ENCODE measurements at places on chromosomes 12 and 14.

GRCh38 chr12:120230326-120230973 lies 29.5 kb upstream of the RPLP0 start:
- DNase-seq = peak; percentile 32

DNA sequence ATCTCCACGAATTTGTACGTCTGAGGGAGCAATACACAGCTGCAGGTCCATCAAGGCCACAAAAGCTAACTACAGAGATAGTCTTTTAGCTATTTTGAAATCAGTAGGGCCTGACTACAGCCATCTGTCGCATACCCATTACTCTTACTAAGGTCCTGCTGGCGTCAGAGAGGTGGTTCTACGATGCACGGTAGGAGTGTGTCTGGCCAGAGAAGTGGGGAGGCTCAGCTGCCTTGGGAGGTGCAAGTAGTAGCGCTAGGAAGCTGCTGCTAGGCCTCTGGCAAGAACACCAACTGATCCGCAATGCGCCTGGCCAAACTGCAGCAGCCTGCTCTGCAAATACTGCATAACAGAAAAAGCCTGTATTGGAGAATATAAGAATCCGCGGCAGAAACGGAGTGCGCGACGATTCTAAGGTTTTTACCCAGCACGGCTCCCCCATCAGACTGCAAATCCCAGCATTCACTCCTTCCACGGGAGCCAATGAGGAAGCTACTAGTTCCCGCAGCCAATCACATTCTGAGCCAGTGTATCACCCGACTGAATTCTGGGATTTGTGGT lies 743 bp upstream of the CAND1 start:
- DNase-seq = no peak

GRCh38 chr12:61754214-61754613 lies 506.0 kb upstream of the USP15 start:
- no peak for DNase-seq

GRCh38 chr14:90487031-90487430 lies 90.2 kb downstream of the CALM1 start:
- no peak for DNase-seq

DNA sequence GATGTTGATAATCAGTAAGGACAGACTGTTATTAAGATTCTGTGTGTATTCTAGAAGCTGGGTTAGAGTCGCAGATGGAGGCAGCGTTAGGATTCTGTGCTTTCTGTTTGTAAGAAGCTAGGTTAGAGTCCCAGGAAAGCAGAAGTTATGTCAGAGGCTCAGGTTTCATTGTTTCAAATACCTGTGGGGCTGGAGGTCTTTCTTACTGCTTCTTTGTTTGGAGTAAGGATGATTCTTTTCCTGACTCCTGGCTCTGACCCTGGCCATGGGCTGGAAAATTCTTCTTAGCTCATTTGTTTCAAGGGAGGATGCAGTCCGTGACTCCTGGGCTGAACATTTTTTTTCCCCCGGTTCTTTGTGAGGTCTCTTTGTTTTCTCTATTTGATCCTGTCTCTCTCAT lies 5.2 kb downstream of the MUCL1 start:
- DNase-seq = no peak

DNA sequence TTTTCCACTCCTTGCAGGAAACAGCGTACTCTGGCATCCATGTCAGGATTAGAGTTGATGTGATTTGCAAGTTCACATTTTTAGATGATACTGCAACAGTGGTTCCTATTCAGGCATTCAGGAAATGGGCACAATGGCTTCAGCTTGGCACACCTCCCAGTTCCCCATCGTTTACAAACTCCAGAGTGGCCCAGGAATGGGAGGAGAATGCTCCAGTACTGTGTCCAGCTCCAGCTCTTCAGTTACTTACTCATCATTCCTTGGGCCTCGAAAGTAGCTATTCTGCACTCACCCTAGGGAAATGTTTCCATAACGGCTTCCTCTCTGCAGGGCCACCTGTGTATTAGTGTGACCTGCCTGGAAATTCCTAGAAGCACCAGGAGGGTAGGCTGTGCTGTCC lies 239.7 kb upstream of the RGS6 start:
- DNase-seq = no peak

- no peak for DNase-seq
Observed at GRCh38 chr12:45349916-45350315, 134.0 kb downstream of the ANO6 start.

- no peak for DNase-seq
Observed at GRCh38 chr14:53110096-53110495, 43.0 kb downstream of the DDHD1 start.

DNA sequence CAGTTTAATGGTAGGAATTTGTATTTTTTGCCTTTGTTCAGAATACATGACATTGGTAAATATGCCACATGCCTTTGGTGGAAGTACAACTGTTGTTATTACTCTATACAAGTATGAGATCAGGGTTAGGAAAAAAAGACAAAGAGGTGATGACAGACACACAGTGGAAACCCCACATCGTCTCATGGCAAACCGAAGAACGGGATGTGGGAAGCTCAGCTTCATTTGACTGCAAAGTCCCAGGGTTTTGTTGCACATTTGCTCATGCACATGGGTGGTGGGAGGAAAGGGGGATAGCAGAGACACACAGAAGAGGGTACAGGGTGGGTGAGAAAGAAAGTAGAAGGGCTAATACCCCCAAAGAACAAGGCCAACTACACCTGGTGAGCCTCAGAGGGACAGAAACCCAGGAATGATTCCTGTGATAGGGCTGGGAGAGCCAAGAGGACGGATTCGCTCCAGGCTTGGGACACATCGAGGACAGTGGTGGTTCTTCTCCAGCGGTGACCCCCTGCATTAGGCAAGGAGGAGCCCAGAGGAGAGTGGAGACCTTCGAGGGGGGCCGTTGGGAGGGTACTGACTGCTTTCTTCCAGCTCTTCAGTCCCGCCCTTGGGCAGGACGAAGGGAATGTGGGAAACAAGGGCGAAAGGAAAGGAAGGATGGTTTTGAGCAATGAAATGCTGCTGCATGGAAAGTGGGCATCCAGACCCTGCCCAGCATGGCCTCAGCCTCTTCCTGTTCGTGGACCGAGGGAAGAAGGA lies 8.1 kb downstream of the VAMP1 start:
- DNase-seq = no peak

DNA sequence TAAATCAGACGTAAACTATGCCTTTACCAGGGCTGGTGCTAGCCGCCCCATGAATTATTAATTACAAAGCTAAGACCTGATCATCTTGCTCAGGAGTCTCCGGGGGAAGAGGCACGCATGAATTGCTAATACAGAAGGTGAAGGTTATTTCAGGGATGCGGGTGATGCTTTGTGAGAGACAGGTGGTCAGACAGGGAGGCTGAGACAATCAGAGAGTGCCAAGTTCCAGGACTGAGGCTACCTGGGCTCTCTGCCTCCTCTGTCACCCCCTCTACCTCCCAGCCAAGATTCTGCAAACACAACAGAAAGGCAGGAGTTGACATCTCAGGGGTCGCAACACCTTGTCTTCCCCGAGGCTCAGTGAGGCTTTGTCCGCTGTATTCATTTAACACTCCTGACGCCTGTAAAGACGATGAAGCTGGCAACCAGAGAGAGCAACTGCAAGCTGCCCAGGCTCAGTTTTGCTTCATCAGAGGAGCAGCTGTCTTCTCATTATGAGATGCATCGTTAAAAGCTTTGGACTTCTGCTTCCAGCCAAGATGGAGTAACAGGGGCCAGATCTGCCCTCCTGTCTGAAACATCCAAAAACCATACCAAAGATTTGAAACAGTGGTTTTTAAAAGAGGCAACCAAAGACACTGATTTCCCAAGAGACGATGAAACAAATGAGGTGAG lies 46.6 kb downstream of the PRIMA1 start:
- DNase-seq = no peak

- DNase-seq = no peak
Observed at GRCh38 chr12:22974865-22975264, 349.9 kb downstream of the ETNK1 start.

DNA sequence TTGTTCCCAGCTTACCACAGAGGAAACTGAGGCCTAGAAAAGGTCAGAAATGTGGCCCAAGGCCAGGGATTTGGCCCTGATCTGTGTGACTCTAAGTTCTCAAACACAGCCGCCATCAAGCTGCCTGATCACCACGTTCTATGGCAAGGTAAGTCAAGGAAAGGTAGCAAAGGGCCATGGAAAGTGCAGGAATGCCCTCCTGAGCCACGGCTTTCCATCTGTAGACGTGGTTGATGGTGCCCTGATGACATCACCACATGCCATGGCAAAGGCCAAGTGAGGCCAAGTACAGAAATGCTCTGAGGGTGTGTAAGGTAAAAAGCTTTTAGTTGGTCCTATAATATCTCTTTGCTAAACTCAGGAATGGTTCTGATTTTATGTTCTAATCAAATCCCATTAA lies 99.3 kb downstream of the DNAH10 start:
- no peak for DNase-seq

GRCh38 chr14:100557658-100558057 lies 29.6 kb downstream of the BEGAIN start:
- no peak for DNase-seq

GRCh38 chr12:121718653-121719239 lies 6.2 kb downstream of the TMEM120B start:
- no peak for DNase-seq

DNA sequence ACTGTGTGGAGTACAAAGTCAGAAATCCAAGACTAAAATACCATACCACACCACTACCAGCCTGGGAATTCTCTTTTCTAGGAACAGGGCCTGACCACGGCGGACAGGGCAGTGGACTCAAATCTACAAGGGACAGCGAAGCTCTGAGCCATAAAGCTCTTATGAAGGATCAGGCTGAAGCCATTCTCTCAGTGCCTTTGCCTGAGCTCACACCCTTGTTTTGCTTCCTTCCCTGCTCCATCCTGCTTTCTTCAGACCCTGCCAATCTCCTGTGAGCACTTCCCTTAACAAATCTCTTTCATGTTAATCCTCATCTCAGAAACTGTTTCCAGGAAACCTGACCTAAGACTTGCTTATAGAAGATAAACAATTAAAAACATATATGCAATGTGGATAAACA lies 398.5 kb downstream of the MDGA2 start:
- no peak for DNase-seq

DNA sequence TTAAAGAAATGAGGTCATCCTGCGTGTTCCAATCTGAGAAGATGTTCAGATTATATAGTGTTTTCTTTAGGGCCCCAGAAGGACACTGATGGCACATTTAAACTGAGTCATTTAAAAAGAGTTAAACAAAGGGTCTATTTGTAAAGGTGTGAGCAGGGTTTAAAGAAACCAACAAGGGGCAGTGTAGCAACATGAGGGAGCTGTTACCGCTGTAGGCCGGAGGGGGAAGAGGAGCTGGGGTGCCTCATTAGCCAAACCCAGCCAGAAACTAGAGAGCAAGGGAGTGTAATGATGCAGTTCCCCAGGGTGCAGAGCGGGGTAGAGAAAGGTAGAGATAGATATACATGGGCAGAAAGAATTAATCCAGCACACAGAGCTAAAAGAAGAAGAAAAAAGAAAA lies 160.4 kb downstream of the TBX5 start:
- DNase-seq = no peak

DNA sequence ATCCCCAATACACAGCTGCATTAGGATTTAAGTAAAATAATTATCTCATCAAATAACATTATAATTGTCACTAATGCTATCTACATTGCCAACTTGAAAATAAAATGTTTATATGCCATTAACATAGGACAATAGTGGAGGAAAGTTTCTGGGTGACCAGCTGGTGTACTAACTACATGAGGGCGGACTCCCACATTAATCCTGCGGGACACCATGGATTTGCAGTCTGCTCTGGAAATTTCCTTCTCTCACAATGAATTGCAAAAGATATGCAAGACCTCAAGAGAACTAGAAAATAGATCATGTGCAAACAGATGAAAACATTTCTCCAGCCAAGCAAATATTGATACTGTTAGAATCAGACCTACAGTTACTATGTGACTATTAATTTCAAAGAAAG lies 390.1 kb downstream of the NAV3 start:
- DNase-seq = no peak

- no peak for DNase-seq
Observed at GRCh38 chr14:73607241-73607640, 5.1 kb upstream of the ACOT6 start.

- DNase-seq = no peak
Observed at GRCh38 chr14:32038876-32039275, 38.2 kb upstream of the ARHGAP5 start.

- DNase-seq = no peak
Observed at GRCh38 chr14:74038020-74038859, 19.1 kb downstream of the BBOF1 start.

DNA sequence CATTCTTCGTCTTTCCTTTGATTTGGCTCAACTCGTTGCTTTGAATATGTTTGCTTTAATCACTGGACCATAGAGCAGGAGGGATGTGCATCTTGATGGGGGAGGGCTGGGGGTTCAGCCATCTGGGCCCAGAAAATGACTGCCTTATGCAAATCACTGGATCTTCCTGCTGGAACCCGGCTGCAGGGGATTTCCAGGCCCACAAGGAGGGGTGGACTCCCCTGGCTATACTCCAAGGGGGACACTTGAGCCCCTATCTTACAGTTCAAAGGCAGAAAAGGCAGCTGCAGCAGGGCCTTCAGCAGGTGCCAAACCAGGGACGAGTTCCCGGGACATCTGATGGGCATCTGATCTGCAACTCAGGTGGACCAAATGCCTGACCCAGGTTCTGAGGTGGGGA lies 122.5 kb downstream of the DICER1 start:
- no peak for DNase-seq

DNA sequence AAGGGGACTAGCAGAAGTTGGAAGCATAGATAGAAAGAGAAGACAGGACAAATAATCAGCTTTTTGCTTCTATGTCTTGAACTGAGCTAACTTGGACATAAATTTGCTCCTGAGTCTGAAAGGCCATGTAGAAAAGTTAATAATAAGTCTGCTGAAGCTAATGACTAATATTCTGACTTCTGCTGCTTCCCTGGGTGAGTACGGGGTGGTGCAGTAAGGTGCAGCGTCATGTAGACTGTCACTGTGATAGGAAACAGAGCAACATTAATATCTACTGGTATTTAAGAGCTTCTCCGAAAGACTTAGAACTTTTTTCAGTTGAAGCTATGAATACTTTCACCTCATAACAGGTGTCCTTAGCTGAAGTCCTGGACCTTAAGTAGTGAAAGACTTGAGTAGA lies 34.1 kb upstream of the CPM start:
- DNase-seq = no peak

DNA sequence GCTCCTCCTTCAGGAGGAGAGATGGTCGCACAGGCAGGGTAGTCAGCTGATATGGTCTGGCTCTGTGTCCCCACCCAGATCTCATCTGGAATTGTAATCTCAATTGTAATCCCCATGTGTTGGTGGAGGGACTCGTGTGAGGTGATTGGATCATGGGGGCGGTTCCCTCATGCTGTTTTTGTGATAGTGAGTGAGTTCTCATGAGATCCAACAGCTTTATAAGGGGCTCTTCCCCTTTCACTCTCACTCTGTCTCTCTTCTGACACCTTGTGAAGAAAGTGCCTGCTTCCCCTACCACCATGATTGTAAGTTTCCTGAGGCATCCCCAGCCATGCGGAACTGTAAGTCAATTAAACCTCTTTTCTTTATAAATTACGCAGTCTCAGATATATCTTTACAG lies 218.9 kb upstream of the TMTC1 start:
- no peak for DNase-seq

GRCh38 chr14:35959835-35960234 lies 133.7 kb downstream of the BRMS1L start:
- DNase-seq = no peak

Data from GOT3 (cell line).